ENCODE measurements at places on chromosomes 16 and 17. TPM values are rescaled to one million over a fixed set of nuclear protein-coding genes. Genes with fewer than 3 reads are reported as not detected.

GRCh38 chr16:77143364-77143763 lies 47.6 kb upstream of the MON1B start:
- DNase-seq, result no peak
- no peaks in the 10 kb centered on the region for H3K36me3 ChIP-seq
- H3K4me3 ChIP-seq, result no peak overlapping the region
- no peak overlapping the region for H3K27ac ChIP-seq
- no peaks in the 10 kb centered on the region for H3K27me3 ChIP-seq

DNA sequence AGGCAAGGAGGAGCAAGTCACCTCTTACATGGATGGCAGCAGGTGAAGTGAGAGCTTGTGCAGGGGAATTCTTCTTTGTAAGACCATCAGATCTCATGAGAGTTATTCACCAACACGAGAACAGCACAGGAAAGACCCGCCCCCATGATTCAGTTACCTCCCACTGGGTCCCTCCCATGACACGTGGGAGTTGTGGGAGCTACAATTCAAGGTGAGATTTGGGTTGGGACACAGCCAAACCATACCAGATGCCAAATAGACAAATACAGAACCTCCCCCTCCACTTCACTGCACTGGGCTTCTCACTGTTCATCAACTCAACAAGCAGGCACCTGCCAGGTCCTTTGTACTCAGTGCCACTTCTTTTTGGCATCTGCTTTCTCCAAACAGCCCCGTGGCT lies 100.2 kb downstream of the WSCD1 start:
- H3K4me3 ChIP-seq, result no peak overlapping the region
- no peaks in the 10 kb centered on the region for H3K36me3 ChIP-seq
- no peaks in the 10 kb centered on the region for H3K27me3 ChIP-seq
- DNase-seq, result no peak
- no peaks in the 10 kb centered on the region for H3K4me1 ChIP-seq
- no peak overlapping the region for H3K27ac ChIP-seq

- H3K36me3 ChIP-seq, result peaks cover 22% of the 10 kb centered on the region
- H3K27me3 ChIP-seq, result no peaks in the 10 kb centered on the region
- peak; percentile 24 for DNase-seq
Observed at GRCh38 chr17:28385037-28385400, 13.5 kb downstream of the SARM1 start.

DNA sequence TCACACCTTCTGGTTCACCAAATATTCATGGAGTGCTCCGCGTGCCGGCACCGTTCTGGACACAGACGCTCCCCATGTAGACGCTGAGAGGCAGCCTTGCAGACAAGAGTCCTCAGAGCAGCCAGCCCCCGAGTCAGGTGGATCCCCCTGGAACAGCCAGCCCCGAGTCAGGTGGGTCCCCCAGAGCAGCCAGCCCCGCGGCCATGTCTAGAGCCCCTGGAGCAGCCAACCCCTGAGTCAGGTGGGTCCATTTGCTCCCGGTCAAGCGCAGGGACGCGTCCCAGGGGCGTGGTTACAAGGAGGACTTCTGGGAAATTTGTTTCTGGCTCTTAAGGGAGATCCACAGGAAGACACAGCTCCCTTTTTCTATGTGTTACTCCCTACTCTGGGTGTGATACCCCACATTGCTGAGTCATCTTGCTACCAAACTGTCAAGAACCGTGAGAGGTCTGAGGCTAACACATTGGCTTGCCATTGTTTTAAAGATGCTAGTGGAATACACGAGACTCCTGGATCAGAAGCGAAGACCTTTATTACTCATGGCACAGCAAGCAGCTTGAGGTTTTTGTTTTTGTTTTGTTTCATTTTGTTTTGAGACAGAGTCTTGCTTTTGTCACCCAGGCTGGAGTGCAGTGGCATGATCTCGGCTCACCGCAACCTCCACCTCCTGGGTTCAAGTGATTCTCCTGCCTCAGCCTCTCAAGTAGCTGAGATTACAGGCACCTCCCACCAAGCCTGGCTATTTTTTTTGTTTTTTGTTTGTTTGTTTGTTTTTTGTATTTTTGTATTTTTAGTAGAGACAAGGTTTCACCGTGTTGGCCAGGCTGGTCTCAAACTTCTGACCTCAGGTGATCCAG lies 43.3 kb upstream of the CBFA2T3 start:
- peak; percentile 44 for DNase-seq
- peaks cover 3% of the 10 kb centered on the region for H3K27me3 ChIP-seq
- no peak overlapping the region for H3K4me3 ChIP-seq

- H3K4me1 ChIP-seq, result peaks cover 74% of the 10 kb centered on the region
- H3K4me3 ChIP-seq, result no peak overlapping the region
- no peak overlapping the region for H3K27ac ChIP-seq
- H3K36me3 ChIP-seq, result peaks cover 41% of the 10 kb centered on the region
Observed at GRCh38 chr16:21613781-21614180, 14.4 kb downstream of the METTL9 start.

DNA sequence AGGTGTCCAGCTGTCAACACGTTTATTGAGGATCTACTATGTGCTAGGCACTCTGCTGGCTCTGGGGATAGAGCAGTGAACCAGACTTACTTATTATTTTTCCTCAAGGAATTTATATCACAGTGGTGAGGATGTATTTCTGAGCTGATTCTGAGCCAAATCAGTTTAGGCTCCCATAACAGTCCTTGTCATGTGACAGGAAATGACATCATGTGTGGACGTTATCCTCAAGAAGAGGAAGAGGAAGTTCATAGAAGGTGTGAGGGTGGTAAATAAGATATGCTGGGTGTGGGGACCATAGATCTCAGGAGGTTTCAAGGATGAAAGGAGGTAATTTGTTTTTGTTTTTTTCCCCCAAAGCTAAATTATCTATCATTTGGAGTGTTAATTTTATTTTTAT lies 873.5 kb upstream of the EEF2KMT start:
- H3K27ac ChIP-seq, result no peak overlapping the region
- no peak for DNase-seq
- no peaks in the 10 kb centered on the region for H3K36me3 ChIP-seq
- H3K27me3 ChIP-seq, result no peaks in the 10 kb centered on the region

- peaks cover 49% of the 10 kb centered on the region for H3K4me1 ChIP-seq
- no peaks in the 10 kb centered on the region for H3K27me3 ChIP-seq
- no peak for DNase-seq
- H3K4me3 ChIP-seq, result peak overlapping the region; percentile 100
- peak overlapping the region; percentile 95 for H3K27ac ChIP-seq
- peaks cover 33% of the 10 kb centered on the region for H3K36me3 ChIP-seq
Observed at GRCh38 chr17:44187131-44187899, 543 bp downstream of the TMUB2 start.

DNA sequence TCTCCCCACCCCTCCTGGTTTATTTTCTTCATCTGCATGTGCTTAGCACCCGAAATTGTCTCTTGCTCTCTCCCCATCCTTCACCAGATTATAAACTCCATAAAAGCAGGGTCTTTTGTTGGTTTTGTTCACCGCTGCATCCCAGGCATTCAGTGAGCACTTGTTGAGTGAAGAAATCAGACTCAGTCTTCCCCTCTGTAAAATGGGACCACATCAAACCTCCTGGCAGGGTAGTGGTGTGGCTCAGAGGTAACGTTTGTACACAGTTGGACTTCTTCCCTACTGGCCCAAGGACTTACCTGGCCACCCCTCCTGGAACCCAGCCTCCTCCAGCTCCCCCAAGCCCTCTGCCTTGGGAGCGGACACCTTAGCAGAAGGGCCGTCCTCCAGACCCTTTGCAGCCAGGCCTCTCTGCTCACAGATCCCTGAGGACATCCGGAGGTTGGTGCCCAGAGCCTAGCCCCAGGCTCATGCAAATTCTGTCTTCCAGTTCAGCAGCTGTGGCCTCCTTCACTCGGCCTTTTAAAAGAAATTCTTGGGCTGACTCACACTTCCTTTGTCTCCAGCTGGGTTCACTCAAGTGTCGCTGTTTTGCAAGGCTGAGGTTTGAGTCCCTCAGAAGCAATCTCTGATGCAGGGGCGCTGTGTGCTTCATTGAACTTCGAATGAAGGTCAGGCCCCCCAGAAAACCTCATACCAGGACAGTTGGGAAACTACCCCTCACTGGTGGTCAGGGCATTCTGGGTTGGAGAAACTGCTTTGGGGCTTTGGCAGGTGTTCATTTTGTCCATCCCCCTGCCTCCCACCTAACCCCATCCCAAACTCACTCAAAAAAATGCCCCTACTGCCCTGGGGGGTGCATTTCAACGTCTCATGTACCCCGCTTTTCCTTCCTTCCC lies 16.8 kb upstream of the RMI2 start:
- peaks cover 9% of the 10 kb centered on the region for H3K36me3 ChIP-seq
- H3K27me3 ChIP-seq, result peaks cover 12% of the 10 kb centered on the region
- H3K4me1 ChIP-seq, result peaks cover 52% of the 10 kb centered on the region
- H3K27ac ChIP-seq, result peak overlapping the region; percentile 74
- peak overlapping the region; percentile 64 for H3K4me3 ChIP-seq
- DNase-seq, result peak; percentile 71

GRCh38 chr16:85359147-85359822 lies 247.0 kb upstream of the CIBAR2 start:
- no peak for DNase-seq
- H3K27ac ChIP-seq, result no peak overlapping the region
- H3K36me3 ChIP-seq, result no peaks in the 10 kb centered on the region
- peaks cover 8% of the 10 kb centered on the region for H3K27me3 ChIP-seq
- H3K4me1 ChIP-seq, result no peaks in the 10 kb centered on the region

DNA sequence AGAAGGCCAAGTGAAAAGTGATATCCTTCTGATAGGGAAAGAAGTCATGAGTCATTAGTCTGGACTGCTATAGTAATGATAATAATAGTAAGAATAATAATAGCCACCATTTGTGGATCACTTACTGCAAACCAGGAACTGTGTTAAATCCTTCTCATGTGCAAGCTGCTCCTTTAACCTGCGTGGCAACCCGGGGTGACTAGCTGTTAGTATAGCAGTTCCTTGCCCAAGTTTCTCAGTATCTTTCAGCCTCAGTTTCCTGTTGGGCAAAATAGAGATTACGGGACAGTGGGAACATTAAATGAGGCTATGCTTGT lies 129.5 kb downstream of the CDH13 start:
- peaks cover 6% of the 10 kb centered on the region for H3K27me3 ChIP-seq
- no peak for DNase-seq
- H3K4me3 ChIP-seq, result no peak overlapping the region
- no peaks in the 10 kb centered on the region for H3K36me3 ChIP-seq
- H3K4me1 ChIP-seq, result peaks cover 3% of the 10 kb centered on the region

The KRT12 gene
- not detected for total RNA-seq

The RUNDC3A gene
- 0.28 TPM for total RNA-seq

GRCh38 chr16:10206215-10206614 lies 24.0 kb upstream of the GRIN2A start:
- H3K4me3 ChIP-seq, result no peak overlapping the region
- no peaks in the 10 kb centered on the region for H3K36me3 ChIP-seq
- DNase-seq, result no peak

Data from activated CD4-positive, alpha-beta memory T cell treated with anti-CD3 and anti-CD28 coated beads, Interleukin-2, amount 10 ng/mL, durations not matched to agents 7 days and 5 days (primary cell).